ENCODE measurements at places on chromosomes 4 and X. TPM values are rescaled to one million over a fixed set of nuclear protein-coding genes. Genes with fewer than 3 reads are reported as not detected.

DCAF12L2 gene
- total RNA-seq, result 1.4 TPM

AMTN gene
- total RNA-seq, result 2.6 TPM

TLR6 gene
- not detected for total RNA-seq

SLC49A3 gene
- total RNA-seq, result not detected

SLC2A9 gene
- total RNA-seq, result not detected

ODAPH gene
- total RNA-seq, result not detected

TCEAL2 gene
- not detected for total RNA-seq

JAKMIP1 gene
- total RNA-seq, result not detected

GYPE gene
- total RNA-seq, result 0.20 TPM

DCHS2 gene
- 0.07 TPM for total RNA-seq

COX7B2 gene
- total RNA-seq, result not detected

JCHAIN gene
- not detected for total RNA-seq

GAGE12F gene
- not detected for total RNA-seq

APEX2 gene
- 6.4 TPM for total RNA-seq

TBC1D9 gene
- 7.9 TPM for total RNA-seq

TMEM165 gene
- total RNA-seq, result 92.4 TPM

All from MG63 (cell line).